ENCODE measurements at places on chromosomes 13 and 19.

- DNase-seq = no peak
Measured at GRCh38 chr13:26179344-26179743, 42.8 kb downstream of the RNF6 start.

DNA sequence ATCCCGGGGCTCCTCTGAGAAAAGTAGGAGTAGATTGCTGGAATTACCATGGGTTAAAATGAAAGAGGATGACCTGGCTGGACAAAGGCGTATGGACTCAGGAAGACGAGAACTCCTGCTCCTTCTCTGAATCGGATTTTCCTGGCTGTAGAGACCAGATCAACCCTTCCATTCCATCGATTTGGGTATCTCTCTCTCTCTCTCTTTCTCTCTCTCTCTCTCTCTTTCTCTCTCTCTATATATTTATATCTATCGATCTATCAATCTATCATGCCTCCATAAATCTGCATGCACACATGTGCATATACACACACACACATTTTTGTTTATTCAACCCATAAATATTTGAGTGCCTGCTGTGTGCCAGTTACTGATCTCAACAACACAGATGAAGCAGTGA, 234.9 kb downstream of the LMO7 start:
- no peak for DNase-seq

DNA sequence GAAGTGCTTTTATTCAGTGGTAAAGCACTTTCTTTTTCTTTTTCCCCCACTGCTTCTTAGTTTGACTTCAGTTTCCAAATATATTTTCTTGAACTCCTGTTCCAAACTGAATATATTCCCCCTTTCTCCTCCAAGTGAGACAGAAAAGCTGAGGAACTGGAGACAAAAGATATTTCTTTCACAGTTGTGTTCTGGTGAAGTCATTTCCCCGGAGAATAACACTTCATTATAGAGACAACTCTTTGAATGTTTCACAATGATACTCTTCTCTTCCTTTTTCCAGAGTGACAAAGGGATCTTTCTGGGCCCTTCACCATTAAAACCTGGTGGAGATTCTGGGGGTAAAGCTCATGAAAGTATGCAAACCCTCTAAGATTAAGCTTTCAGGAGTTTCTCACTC, 860.8 kb upstream of the SLITRK5 start:
- no peak for DNase-seq

- DNase-seq = no peak
Measured at GRCh38 chr13:26599403-26599802, 41.9 kb downstream of the WASF3 start.

- DNase-seq = no peak
Measured at GRCh38 chr13:21429211-21429610, 29.9 kb downstream of the ZDHHC20 start.

DNA sequence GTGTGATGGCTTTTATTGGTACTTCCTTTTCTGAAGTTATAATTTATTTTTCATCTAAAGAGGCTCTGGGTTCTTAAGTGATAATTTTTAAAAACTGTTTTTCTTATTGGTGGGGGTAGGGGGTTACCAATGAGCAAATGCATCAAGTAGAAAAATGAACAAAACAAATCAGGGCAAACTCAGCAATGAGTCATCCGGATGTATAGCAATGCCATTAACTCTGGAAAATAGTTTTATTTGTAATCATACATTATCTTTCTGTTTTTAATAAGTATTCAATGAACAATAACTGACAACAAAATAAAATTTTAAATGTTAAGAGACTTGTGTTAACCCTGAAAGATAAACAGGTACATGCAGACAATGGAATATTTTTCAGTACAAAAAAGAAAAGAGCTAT, 67.6 kb downstream of the UFM1 start:
- DNase-seq = peak; percentile 11

DNA sequence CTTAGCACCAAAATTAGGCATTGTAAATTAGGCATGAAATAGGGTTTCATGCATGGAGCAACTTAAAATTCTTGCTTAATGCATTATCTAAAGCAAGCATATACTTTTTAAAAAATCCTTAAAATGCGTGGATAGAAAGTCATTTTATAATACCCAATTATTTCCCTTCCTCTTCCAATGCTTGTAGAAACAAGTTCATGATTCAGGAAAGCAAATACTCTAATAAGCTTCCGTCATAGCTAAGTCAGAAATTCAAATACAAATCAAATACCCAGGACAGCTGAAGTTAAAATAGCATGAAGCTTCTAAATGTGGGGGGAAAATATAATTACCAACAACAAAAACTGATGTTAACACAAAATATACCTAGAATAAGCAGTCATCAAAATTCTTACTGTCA, 89.1 kb downstream of the COL4A1 start:
- DNase-seq = no peak

- no peak for DNase-seq
Measured at GRCh38 chr13:24182703-24183081, 22.2 kb downstream of the SPATA13 start.

GRCh38 chr19:35398570-35398969, 27.7 kb downstream of the GPR42 start:
- DNase-seq = no peak

- DNase-seq = peak; percentile 8
Measured at GRCh38 chr13:62305756-62306155, 890.1 kb upstream of the PCDH20 start.

DNA sequence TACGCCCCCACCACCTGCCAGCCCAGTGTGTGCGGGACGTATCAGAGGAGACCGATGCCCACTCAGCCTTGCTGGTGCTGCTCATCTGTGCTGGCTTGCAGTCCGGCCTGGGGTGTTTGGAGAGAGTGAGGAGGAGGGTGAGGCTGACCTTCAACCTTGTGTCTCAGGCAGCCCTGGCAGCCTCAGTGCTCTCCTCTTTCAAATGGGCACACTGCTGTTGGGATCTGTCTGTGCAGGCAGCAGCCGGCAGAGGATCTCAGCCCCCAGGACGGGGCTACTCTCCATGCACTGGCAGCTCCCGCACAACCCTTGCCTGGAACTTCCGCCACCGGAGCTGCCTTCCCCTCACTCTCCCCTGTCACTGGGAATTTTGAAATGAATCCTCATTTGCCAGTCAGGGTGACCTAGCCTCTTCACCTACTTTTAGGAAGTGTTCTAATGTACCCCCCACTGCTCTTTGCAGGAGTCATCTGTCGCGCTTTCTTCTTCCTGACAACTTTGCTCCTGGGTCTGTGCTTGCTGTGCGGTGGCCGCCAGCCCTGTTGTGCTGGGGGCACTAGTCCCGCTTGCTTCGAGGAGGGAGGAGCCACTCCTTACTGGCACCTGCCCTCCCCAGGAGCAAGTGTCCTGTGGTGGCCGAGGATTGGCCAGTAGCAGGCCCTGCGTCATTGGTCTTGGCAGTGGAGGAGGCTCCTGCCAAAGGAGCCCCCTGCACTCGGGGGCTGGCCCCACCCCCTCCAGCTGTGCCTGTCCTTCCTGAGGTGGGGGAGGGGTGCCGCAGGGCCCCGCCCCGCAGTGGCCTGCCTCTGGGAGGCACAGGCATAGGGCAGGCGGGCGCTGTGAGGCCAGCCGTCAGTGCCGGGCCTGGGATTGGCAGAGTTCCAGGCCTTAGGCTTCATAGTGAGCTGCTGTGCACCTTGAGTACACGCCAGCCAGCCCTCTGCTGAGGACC, 53.4 kb downstream of the TSSK6 start:
- peak; percentile 70 for DNase-seq

GRCh38 chr13:24180750-24181377, 20.3 kb downstream of the SPATA13 start:
- no peak for DNase-seq

- DNase-seq = peak; percentile 38
Measured at GRCh38 chr13:98751861-98752466, 508 bp downstream of the SLC15A1 start.

DNA sequence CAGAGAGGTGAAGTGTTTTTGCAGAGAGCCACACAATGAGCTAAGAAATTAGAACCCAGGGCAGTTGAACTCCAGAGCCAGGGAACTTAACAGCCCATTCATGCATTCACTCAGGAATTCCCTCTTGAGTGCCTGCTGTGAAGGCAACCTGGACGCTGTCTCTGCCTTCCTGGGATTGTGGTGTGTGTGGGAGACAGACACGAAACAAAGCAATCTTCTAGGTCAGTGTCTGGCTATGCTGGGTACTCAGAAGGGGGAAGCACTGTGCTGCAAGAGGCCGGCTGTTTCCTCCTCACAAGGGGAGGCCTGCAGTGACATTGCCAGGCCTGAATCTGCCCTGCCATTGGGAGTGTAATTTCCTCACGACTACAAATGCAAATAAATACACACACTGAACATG, 9.7 kb downstream of the BCKDHA start:
- DNase-seq = peak; percentile 34

GRCh38 chr19:34310494-34310981, 54.5 kb upstream of the GPI start:
- DNase-seq = no peak

DNA sequence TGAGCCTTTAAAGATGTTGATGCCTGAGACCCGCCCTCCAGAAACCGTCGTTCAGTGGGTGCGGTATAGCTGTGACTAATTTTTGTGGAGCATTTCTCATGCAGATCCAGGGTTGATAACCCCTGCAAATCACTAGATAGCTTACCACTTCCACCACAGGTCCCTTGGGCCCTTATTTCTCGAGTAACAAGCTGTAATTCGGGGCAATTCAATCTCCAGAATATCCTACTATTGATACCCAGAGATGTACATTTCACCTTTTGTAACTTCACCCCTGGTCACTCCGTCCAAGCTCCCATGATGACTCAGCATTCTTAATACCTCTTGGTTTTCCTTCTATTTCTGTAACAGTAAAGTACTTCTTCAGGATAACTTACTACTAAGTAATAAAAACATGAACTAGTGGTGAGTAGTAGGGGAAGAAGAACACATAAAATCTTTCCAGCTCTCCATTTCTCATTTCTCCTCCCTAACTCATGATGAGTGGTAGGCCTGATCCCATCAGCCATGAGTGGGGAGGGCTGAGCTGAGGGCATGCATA, 71.9 kb upstream of the UBL3 start:
- DNase-seq = peak; percentile 54

DNA sequence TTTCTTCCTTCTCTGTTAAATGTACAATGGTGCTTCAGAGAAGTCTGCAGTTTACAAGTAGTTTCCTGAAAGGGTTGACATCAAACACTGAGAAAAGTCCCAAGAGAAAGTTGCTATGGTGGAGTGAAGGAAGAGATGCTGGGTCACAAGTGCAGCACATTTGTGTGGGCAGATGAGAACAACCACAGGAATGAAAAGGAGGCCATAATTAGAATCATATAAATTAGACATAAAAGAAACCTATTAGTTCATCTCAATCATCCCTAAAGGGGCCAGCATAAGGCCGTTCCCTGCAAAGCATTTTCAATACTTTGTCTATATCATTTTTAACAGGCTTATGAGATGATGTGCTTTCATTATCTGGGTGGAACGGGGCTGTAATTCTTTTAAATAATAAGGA, 359.2 kb downstream of the IRS2 start:
- no peak for DNase-seq

GRCh38 chr19:28644169-28644775, 568.7 kb downstream of the UQCRFS1 start:
- no peak for DNase-seq

- DNase-seq = no peak
Measured at GRCh38 chr13:44022196-44022595, 142.5 kb downstream of the LACC1 start.

DNA sequence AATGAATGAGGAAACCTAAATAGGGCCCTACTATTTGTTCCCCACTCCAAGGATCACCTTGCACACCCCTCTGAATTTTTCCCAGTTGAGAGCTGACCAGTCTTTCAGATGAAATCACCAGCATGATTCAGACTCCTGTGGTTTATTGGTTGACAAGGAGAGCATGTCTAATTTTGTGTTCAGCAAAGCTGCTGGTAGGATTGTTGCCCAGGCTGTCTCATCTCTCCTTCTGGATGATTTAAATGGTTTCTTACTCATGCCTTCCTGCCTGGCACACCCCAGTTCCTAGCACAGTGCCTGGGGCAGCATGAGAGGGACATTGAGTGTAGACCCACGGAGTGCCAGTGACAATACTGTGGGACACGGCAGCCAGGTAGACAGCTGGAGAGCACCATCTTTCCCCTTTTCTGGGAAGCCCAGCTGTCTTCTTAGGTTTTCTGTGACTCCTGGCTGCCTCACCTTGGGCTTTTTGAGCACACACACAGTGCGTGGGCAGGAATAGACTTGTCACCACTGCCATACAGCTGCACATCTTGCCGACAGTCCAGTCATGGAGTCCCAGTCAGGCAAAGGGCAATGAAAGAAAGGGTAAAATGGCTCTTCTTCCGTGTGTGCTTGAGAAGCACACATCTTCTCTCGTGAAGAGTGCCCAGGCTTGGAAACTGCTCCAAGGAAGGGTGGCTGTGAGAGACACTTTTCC, 12.3 kb downstream of the FGF9 start:
- DNase-seq = no peak

- no peak for DNase-seq
Measured at GRCh38 chr19:3189702-3190469, 4.2 kb downstream of the NCLN start.

GRCh38 chr13:42804244-42804874, 23.0 kb downstream of the FAM216B start:
- peak; percentile 19 for DNase-seq

GRCh38 chr13:60661521-60661920, 264.5 kb downstream of the TDRD3 start:
- DNase-seq = no peak

GRCh38 chr19:7953060-7953459, 9.6 kb upstream of the TIMM44 start:
- DNase-seq = peak; percentile 50

GRCh38 chr13:43543331-43543730, 243.4 kb downstream of the ENOX1 start:
- peak; percentile 59 for DNase-seq

GRCh38 chr19:7748756-7749155, 1.4 kb upstream of the CD209 start:
- DNase-seq = peak; percentile 38

DNA sequence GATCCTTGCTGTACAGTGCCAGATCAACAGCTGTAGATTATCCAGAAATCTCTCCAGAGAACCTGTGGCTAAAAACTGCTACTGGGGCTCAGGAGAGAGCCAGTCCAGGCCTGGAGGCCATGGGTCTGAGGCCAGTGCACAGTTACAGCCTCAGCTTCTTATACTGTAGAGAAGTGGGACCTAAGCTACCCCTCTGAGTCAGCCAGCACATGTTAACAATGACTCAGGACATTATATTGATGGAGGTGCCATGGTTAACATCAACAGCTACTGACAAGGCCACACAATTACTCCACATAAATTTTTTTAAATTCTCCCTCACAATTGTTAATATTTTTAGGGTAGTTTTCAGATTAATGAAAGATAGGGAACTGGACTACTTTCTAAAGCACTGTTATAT, 138.5 kb downstream of the RBM26 start:
- no peak for DNase-seq

- no peak for DNase-seq
Measured at GRCh38 chr13:28671126-28671792, 12.3 kb downstream of the POMP start.

DNA sequence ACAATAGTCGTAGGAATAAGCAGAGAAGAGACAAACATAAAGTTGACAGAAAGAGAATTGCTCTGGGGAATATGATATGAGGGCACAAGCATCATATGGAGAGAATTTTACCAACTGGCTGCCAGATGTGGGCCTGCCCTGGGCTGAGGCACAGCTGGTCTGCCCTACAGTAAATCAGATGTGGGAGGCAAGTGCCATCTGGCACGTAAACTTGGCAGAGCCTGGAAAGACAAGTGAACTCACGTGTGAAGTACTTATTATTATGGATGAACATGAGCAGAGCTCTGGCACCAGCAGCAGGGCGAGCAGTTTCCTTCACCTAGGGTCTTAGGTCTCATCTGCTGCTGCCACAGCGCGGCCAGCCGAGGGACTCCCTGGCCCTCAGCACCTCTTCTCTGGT, 20.6 kb downstream of the PCDH8 start:
- DNase-seq = no peak

Data from cardiac fibroblast (primary cell).